Activated CD8-positive, alpha-beta T cell treated with anti-CD3 and anti-CD28 coated beads, Interleukin-2, amount 10 ng/mL, durations not matched to agents 7 days and 5 days (primary cell): ENCODE measurements at places on chromosomes 1 and 21. TPM values are rescaled to one million over a fixed set of nuclear protein-coding genes. Genes with fewer than 3 reads are reported as not detected.

DNA sequence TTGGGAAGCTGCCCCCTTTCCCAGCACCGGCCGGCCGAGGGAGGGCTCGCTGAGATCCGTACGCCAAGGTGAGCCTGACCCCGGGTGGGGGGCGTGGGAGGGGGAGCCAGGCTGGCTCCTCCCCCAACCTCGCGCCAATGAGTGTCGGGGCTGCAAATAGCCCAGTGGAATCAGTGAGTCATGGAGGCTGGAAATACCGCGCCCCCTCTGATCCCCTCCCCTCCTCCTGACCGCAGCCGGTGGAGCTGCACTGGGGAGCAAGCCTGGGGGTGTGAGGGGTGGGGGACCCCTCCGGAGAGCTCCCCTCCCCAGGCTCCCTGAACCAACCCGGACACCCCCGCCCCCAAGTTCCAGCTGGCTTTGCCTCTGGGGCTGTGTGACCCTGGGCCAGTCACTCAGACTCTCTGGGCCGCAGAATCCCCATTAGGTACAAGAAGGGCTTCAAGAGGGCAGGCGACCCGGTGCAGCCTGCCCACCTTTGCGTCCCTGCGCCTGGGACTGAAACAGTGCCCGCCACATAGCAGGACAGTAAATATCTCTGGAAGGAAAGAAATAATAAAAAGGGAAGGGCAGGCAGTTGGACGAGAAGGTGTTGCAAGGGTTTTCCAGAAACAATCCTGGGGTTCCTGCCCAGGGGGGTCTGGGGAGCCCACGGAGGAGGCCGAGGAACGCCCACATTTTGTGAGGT lies 4.5 kb downstream of the HSPB7 start:
- H3K27me3 ChIP-seq = peaks cover 10% of the 10 kb centered on the region
- no peak overlapping the region for H3K4me3 ChIP-seq
- DNase-seq = peak; percentile 44
- peaks cover 6% of the 10 kb centered on the region for H3K4me1 ChIP-seq

GRCh38 chr1:8653878-8654277 lies 163.6 kb downstream of the RERE start:
- peaks cover 20% of the 10 kb centered on the region for H3K36me3 ChIP-seq
- no peak for DNase-seq
- no peak overlapping the region for H3K27ac ChIP-seq
- no peaks in the 10 kb centered on the region for H3K27me3 ChIP-seq

DNA sequence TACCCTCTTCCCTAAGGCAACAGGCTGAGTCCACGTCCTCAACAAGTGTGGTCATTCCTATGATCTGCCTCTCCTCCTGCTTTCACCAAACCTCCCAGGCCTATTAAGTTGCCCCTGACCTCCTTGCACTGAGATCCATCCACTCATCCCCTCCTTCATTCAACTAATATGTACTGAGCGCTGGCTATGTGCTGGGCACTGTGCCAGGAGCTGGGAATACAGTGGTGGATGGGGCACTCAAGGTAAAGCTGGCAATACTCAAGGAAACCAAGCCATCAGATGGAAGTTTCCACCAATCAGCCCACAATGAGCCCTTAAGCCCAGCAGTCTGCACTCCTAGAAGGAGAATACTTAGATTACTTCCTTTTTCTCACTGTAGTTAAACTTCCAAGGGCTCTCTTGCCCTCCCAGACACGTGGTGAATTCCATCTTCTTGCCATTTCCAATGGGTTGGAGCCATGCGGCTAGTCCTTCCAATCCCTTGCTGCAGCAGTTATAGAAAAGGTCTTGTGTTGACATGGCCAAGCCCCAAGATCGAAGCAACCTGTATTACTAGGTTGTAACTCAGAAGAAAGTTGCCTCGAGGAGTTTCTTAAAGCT lies 279.9 kb upstream of the RUNX1 start:
- no peaks in the 10 kb centered on the region for H3K4me1 ChIP-seq
- H3K4me3 ChIP-seq = no peak overlapping the region
- no peak overlapping the region for H3K27ac ChIP-seq
- DNase-seq = no peak

DNA sequence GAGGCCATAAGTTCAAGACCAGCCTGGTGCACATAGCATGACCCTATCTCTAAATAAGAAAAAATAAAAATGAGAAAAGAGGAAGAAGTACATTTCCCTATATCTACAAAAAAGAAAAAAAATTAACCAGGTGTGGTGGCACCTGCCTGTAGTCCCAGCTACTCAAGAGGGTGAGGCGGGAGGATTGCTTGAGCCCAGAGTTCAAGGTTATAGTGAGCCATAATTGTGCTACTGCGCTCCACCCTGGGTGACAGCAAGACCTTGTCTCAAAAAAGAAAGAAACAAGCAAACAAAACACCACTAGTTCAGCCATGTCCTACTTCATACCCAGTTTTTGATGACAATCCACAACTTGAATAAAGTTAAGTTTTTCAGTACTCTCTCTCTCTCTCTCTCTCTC lies 30.7 kb upstream of the TDRD10 start:
- peaks cover 11% of the 10 kb centered on the region for H3K27me3 ChIP-seq
- peaks cover 11% of the 10 kb centered on the region for H3K4me1 ChIP-seq
- no peak overlapping the region for H3K27ac ChIP-seq
- no peak overlapping the region for H3K4me3 ChIP-seq
- no peaks in the 10 kb centered on the region for H3K36me3 ChIP-seq

- H3K4me1 ChIP-seq = peaks cover 49% of the 10 kb centered on the region
- H3K27ac ChIP-seq = peak overlapping the region; percentile 62
- no peak for DNase-seq
- peaks cover 13% of the 10 kb centered on the region for H3K36me3 ChIP-seq
Observed at GRCh38 chr1:84975035-84975434, 21.9 kb downstream of the MCOLN2 start.

- H3K4me3 ChIP-seq = peak overlapping the region; percentile 4
- H3K27me3 ChIP-seq = peaks cover 3% of the 10 kb centered on the region
- peak; percentile 55 for DNase-seq
- H3K4me1 ChIP-seq = peaks cover 11% of the 10 kb centered on the region
- H3K27ac ChIP-seq = no peak overlapping the region
Observed at GRCh38 chr1:21607549-21608529, 61.3 kb downstream of the RAP1GAP start.

DNA sequence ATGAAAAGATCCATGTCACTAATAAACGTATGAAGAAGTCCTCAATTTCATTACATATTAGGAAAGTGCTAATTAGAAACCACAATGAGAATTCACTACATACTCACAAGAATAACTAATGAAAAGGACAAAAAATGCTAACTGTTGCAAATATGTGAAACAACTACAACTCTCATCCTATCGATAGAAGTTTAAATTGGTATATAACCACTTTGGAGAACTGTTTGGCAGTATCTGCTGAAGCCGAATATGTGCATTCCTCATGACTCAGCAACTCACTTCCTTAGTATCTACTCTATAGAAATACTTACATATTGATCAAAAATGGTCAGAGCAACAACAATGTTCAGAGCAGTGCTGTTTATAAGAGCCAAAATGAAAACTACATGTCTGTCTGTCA lies 66.8 kb downstream of the PLPPR4 start:
- no peak for DNase-seq
- no peaks in the 10 kb centered on the region for H3K36me3 ChIP-seq
- no peak overlapping the region for H3K4me3 ChIP-seq
- H3K27ac ChIP-seq = no peak overlapping the region

GRCh38 chr1:167529829-167530474 lies 11.6 kb upstream of the CD247 start:
- no peak overlapping the region for H3K4me3 ChIP-seq
- H3K27ac ChIP-seq = no peak overlapping the region
- H3K4me1 ChIP-seq = peaks cover 4% of the 10 kb centered on the region
- no peak for DNase-seq
- peaks cover 8% of the 10 kb centered on the region for H3K27me3 ChIP-seq

- H3K36me3 ChIP-seq = no peaks in the 10 kb centered on the region
- H3K4me3 ChIP-seq = no peak overlapping the region
- H3K4me1 ChIP-seq = peaks cover 5% of the 10 kb centered on the region
- DNase-seq = no peak
- no peaks in the 10 kb centered on the region for H3K27me3 ChIP-seq
- no peak overlapping the region for H3K27ac ChIP-seq
Observed at GRCh38 chr1:44239331-44239960, 26.2 kb downstream of the DMAP1 start.

DNA sequence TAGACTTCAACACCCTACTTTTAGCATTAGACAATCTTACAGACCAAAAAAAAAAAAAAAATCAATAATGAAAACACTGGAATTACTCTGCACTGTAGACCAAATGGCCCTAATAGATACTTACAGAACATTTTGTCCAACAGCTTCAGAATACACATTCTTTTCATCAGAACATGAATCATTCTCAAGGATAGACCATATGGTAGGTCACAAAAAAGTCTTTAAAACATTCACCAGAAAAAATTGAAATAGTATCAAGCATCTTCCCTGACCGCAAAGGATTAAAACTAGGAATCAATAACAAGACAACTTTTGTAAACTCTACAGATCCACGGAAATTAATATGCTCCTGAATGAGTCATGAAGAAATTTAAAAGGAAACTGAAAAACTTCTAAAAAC lies 22.5 kb downstream of the ZNF670 start:
- H3K4me1 ChIP-seq = peaks cover 19% of the 10 kb centered on the region
- no peak overlapping the region for H3K27ac ChIP-seq
- DNase-seq = no peak
- H3K4me3 ChIP-seq = no peak overlapping the region
- H3K27me3 ChIP-seq = no peaks in the 10 kb centered on the region
- H3K36me3 ChIP-seq = peaks cover 31% of the 10 kb centered on the region

DNA sequence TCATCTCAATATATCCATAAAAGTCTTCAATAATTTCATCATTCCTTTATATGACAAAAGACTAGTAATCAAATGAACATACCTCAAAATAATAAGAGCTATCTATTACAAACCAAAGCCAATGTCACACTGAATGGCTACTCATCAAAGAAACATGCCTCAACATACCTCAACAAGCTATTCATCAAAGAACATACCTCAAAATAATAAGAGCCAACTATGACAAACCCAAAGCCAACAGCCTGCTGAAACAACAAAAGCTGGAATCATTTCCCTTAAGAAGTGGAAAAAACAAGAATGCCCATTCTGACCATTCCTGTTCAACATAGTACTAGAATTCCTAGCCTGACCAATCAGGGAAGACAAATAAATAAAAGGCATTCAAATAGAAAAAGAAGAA lies 1373.7 kb downstream of the BRINP3 start:
- no peak overlapping the region for H3K27ac ChIP-seq
- no peak for DNase-seq
- H3K36me3 ChIP-seq = no peaks in the 10 kb centered on the region
- no peaks in the 10 kb centered on the region for H3K27me3 ChIP-seq

- no peaks in the 10 kb centered on the region for H3K27me3 ChIP-seq
- H3K4me1 ChIP-seq = no peaks in the 10 kb centered on the region
- no peaks in the 10 kb centered on the region for H3K36me3 ChIP-seq
- no peak overlapping the region for H3K4me3 ChIP-seq
- no peak for DNase-seq
Observed at GRCh38 chr1:219650880-219651279, 38.0 kb upstream of the ZC3H11B start.

DNA sequence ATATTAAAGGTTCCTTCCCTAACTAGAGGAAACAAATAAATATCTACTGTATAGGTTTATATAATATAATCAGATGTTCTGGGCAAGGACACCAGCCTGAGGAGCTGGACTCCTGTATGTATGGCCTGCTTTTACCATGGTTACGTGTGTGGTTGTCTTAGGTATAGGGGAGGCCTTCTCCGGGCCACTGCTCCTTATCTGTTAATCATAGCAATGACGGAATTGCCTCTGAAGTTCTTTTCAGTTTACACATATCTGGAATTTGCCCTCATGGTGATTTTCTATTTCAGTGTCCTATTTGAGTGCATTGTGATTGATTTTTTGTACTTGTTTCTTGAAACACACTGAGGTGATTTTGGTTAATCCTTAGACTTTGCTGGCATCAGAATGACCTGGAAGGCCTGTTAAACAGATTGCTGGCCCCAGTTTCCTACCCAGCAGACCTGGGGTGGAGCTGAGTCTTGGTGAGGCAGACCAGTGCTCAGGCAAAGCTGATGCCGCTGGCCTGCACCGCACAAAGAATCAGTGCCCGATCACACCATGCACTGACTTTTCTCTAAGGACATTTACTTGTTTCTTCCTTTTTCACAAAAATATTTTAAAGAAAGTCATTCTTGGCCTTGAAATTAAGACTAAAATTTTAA lies 18.5 kb downstream of the ABCB10 start:
- H3K27ac ChIP-seq = no peak overlapping the region
- peaks cover 10% of the 10 kb centered on the region for H3K4me1 ChIP-seq
- H3K4me3 ChIP-seq = no peak overlapping the region
- no peak for DNase-seq
- no peaks in the 10 kb centered on the region for H3K27me3 ChIP-seq

GRCh38 chr1:36641776-36642175 lies 159.1 kb upstream of the CSF3R start:
- H3K27me3 ChIP-seq = no peaks in the 10 kb centered on the region
- no peak overlapping the region for H3K4me3 ChIP-seq
- no peaks in the 10 kb centered on the region for H3K36me3 ChIP-seq
- no peaks in the 10 kb centered on the region for H3K4me1 ChIP-seq
- H3K27ac ChIP-seq = no peak overlapping the region

DNA sequence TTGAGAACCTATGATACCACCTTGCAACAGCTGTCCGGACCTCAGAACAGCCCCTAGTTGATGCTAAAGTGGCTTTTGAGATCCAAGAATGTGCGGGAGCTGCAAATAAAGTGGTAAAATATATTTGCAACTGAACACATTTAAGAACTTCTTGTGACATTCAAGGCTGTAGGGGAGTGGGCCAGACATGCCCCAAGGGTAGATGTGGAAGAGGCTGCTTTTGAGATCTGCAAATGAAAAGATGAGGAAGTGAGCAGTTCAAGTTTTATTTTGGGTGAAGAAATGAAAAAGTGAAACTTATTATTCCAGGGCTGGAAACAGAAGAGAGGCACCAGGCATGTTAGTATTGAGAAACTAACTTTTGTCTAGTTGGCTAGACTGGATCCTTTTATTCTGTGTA lies 359.5 kb upstream of the PLXNA2 start:
- no peaks in the 10 kb centered on the region for H3K27me3 ChIP-seq
- no peak overlapping the region for H3K4me3 ChIP-seq
- H3K27ac ChIP-seq = no peak overlapping the region
- H3K4me1 ChIP-seq = no peaks in the 10 kb centered on the region
- no peak for DNase-seq
- no peaks in the 10 kb centered on the region for H3K36me3 ChIP-seq

DNA sequence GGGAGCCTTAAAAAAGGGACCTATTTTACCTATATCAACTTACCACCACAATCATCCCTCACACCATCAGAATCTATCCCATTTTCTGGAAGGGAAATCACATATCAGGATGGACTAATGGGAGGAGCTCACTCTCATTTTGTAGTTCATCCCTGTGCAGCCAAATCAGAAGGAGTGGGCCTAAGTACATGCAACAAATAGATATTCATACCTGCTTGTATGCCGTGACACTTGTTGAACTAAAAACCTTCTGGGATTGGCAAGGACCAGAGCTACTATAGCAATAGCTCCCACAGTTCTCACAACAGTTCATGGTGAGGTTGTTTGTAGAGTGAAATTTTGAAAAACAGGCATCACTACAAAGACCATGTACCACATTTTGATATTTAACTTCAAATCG lies 17.3 kb downstream of the ZMYM6 start:
- no peak for DNase-seq
- peaks cover 14% of the 10 kb centered on the region for H3K36me3 ChIP-seq
- no peaks in the 10 kb centered on the region for H3K4me1 ChIP-seq
- H3K27ac ChIP-seq = no peak overlapping the region

The CBR3 gene
- total RNA-seq = 29.6 TPM

The CYP4A22 gene
- not detected for total RNA-seq

The ACTN2 gene
- total RNA-seq = not detected

The RABGGTB gene
- total RNA-seq = 91.7 TPM

The TEX38 gene
- total RNA-seq = not detected

The CYP4X1 gene
- total RNA-seq = not detected

The TRIM33 gene
- total RNA-seq = 43.4 TPM

The TRIM67 gene
- not detected for total RNA-seq
